ENCODE measurements at places on chromosomes 1 and 21. TPM values are rescaled to one million over a fixed set of nuclear protein-coding genes. Genes with fewer than 3 reads are reported as not detected.
A peak's percentile ranks its signal among the peaks of the same experiment; 100 is the strongest.

GRCh38 chr1:205693421-205693991 is 13.2 kb upstream of the SLC45A3 start:
- no peak overlapping the region for H3K27ac ChIP-seq
- H3K4me3 ChIP-seq, result no peak overlapping the region
- no peaks in the 10 kb centered on the region for H3K4me1 ChIP-seq
- H3K27me3 ChIP-seq, result peaks cover 8% of the 10 kb centered on the region
- DNase-seq, result no peak

Gene SF3B4
- 39.4 TPM for total RNA-seq

- no peaks in the 10 kb centered on the region for H3K36me3 ChIP-seq
- no peak for DNase-seq
- H3K4me3 ChIP-seq, result no peak overlapping the region
- no peaks in the 10 kb centered on the region for H3K4me1 ChIP-seq
- H3K27me3 ChIP-seq, result no peaks in the 10 kb centered on the region
- no peak overlapping the region for H3K27ac ChIP-seq
Observed at GRCh38 chr1:200453553-200453905, 43.7 kb upstream of the ZNF281 start.

DNA sequence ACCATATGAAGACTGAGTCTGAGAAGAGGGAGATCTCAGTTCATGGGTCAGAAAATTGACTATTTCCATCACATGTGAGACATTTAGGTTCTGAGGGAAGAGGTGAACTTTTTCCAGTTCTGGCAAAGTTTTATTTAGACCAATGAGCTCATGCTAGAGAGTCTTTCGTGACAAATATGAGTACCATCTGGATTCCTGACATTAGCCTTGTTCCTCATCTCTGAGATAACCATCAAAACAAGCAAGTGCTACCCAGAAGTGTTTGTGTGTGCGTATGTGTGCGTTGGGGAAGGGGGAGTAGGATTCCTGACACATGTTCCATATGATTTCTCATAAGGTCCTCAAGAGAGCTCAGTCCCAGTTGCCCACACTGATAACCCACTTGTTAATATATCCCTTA is 120.6 kb downstream of the FASLG start:
- no peak for DNase-seq
- H3K27ac ChIP-seq, result peak overlapping the region; percentile 26
- no peaks in the 10 kb centered on the region for H3K27me3 ChIP-seq
- H3K4me3 ChIP-seq, result no peak overlapping the region
- no peaks in the 10 kb centered on the region for H3K4me1 ChIP-seq

- H3K4me3 ChIP-seq, result peak overlapping the region; percentile 77
- no peaks in the 10 kb centered on the region for H3K27me3 ChIP-seq
- H3K36me3 ChIP-seq, result peaks cover 31% of the 10 kb centered on the region
- H3K27ac ChIP-seq, result peak overlapping the region; percentile 94
Observed at GRCh38 chr1:113905435-113905861, 322 bp downstream of the DCLRE1B start.

- no peaks in the 10 kb centered on the region for H3K27me3 ChIP-seq
- no peak overlapping the region for H3K4me3 ChIP-seq
- H3K4me1 ChIP-seq, result peaks cover 47% of the 10 kb centered on the region
- H3K36me3 ChIP-seq, result peaks cover 7% of the 10 kb centered on the region
Observed at GRCh38 chr1:19426294-19427086, 58.8 kb downstream of the CAPZB start.

DNA sequence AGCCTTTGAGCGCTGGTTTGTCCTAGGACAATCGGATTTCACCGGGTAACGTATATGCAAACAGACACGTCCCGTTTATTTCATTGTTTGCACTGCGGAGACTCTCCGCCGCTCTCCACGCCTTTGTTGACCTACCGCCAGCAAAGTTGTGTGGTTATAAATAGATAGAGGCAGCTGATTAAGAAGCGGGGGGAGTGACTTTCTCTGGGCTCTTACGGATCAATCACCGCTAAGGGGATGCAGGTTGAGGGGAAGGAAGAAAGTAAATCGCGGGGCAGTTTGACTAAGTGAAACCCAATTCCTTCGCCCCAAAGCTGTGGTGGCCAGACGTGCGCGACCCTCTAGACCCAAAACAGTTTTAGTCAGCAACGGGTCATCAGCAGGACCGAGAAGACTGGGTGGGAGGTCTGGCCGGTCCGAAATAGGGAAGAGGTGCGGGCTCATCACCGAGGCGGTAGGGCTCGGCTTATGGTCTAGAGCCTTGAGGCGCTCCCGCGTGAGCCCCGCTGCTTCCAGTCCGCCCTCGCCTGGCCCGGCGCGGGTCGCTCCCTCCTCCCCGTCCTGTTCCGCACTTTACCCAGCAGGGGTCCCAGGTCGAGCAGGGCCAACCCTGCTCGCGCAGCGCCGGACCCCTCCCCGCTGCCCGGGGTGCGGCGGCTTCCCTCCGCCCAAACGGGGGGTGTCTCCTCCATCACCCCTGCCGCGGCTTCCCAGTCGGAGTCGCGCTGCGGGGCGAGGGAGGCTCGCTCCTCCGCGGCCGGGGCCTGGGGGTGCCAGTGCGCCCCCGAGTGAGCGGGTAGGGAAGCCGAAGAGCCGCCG is 120.8 kb upstream of the RRP15 start:
- no peaks in the 10 kb centered on the region for H3K36me3 ChIP-seq
- peaks cover 73% of the 10 kb centered on the region for H3K27me3 ChIP-seq
- peaks cover 16% of the 10 kb centered on the region for H3K4me1 ChIP-seq
- DNase-seq, result peak; percentile 41
- H3K4me3 ChIP-seq, result peak overlapping the region; percentile 20

Gene DPT
- total RNA-seq, result 28.6 TPM

GRCh38 chr1:59487335-59488031 is 190.6 kb downstream of the FGGY start:
- no peak overlapping the region for H3K27ac ChIP-seq
- no peak overlapping the region for H3K4me3 ChIP-seq
- H3K4me1 ChIP-seq, result peaks cover 6% of the 10 kb centered on the region
- no peaks in the 10 kb centered on the region for H3K36me3 ChIP-seq

DNA sequence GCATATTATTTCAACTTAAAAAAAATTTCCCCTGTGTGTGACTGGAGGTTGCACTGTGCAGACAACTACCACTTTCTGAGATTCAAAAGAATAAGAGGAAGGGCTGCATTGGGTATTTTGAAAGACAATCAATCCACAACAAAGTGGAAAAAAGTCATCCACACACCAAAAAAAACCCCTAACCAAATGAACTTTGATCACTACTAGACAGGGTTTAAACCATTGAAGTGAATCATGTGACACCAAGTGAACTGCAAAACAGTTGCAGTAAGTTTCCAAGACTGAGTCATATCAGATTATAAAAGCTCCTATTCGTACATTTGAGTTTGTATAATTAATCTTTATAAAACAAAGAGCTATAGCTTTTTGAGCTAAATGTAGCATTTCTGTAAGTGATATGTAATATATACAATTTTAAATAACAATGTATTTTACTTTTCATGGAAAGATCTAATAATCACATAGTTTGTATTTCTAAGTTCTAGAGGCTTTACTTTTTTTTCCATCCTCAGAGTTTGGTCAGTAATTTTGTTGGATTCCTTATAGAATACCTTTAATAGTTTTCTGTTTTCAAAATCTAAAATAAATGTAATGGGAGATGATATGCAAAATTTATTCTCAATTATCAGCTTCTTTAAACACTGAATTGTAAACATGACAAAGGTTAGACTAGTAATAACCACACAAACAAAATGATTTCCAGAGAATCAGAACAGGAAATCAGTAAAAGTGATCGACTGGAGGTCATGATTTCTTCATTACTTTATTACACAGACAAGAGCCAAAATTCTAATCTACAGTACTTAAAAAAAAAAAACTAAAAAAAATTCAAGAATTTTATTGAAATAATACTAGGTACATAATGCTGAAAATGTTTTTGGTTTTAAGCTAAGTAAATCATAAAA is 50.5 kb upstream of the GFI1 start:
- no peaks in the 10 kb centered on the region for H3K36me3 ChIP-seq
- DNase-seq, result no peak
- no peak overlapping the region for H3K27ac ChIP-seq
- H3K4me1 ChIP-seq, result peaks cover 23% of the 10 kb centered on the region

DNA sequence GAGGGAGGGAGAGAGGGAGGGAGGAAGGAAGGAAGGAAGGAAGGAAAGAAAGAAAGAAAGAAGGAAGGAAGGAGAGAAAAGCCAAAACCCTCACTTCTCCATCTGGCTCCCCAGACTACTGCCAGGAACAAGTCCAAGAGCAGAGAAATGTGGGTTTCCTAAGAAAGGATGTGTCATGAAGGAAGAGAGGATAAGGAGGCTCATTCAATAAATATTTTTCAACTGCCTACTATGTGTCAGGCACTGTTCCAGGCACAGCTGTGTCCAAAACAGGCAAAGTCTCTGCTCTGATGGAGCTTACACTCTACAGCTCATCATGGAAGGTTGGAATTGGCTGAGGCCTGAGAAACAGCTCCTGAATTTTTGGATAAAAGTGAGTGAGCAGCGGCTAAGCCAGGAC is 42.6 kb upstream of the ATP2B4 start:
- no peak for DNase-seq
- peaks cover 7% of the 10 kb centered on the region for H3K4me1 ChIP-seq
- no peak overlapping the region for H3K27ac ChIP-seq
- no peaks in the 10 kb centered on the region for H3K27me3 ChIP-seq

Gene KLHL17
- 11.8 TPM for total RNA-seq

DNA sequence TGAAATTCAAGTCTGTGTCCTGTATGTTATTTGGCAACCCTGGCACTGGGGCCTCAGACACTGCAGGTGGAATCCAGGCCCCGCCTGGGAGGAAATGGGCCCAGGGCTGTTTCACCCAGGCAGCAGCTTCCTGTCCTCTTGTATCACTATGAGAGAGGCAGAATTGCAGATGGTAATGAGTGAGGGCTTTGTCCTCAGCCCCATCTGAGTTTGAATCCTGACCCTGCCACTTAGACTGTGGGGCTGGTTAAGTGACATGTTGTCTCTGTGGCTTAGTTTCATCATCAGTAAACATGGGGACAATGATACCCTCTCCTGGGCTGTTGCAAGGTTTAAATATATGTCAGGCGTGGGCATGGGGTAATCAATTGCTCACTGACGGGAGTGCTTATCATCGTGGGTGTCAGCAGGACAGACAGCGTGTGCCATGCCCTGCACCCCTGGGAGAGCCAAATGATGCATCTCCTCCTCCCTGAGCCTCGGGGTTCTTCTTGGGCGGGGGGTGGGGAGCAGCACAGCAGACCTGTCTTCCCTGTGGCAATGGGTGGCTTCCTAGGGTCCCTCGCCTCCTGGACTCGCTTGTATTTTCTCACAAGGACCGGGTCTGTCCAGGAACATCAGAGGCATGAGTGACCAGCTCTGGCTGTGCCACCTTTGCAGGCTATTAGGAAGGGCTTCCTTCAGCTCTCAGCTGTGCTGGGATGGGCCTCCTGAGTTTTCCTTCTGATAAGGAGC is 42.1 kb downstream of the ARHGEF10L start:
- no peak overlapping the region for H3K4me3 ChIP-seq
- no peak for DNase-seq
- no peak overlapping the region for H3K27ac ChIP-seq

DNA sequence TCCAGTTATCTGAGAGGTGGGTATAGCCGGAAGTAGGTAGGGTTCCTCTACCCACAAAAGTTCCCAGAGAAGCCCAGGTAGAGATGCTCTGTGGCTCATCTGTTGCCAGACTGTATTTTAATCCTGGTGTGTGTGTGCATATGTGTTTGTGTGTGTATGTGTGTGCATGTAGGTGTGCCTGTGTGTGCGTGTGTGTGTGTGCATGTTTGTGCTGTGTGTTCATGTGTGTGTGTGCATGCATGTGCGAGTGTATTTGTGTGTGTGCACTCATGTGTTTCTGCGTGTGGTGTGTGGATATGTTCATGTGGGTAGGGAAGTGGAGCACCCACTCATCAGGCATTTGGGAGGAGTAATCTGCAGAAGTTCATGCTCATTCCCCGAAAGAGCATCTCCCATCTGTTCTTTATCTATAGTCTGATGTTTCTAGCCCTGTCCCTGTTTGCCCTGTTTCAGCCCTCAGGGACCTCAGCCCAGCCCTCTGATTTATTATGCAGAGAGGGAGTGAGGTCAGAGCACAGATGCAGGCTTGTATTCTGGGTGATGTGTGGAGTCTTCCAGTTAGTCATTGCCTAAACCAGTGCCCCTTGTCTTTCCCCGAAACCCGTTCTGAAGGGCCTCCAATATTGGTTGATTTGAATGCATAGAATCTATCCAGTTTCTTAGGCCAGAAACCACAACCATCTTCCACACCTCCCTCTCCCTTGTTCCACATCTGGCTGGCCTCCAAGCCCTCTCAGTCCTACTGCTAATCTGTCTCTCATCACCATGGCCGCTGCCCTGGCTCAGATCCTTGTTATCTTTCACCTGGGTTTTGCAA is 69.1 kb downstream of the DISC1 start:
- peaks cover 18% of the 10 kb centered on the region for H3K4me1 ChIP-seq
- H3K27ac ChIP-seq, result no peak overlapping the region
- DNase-seq, result no peak
- no peaks in the 10 kb centered on the region for H3K27me3 ChIP-seq
- H3K4me3 ChIP-seq, result no peak overlapping the region
- H3K36me3 ChIP-seq, result peaks cover 13% of the 10 kb centered on the region

- peak overlapping the region; percentile 62 for H3K27ac ChIP-seq
- no peak overlapping the region for H3K4me3 ChIP-seq
- peaks cover 70% of the 10 kb centered on the region for H3K4me1 ChIP-seq
- peak; percentile 86 for DNase-seq
Observed at GRCh38 chr1:42931911-42932422, 26.7 kb downstream of the SLC2A1 start.

DNA sequence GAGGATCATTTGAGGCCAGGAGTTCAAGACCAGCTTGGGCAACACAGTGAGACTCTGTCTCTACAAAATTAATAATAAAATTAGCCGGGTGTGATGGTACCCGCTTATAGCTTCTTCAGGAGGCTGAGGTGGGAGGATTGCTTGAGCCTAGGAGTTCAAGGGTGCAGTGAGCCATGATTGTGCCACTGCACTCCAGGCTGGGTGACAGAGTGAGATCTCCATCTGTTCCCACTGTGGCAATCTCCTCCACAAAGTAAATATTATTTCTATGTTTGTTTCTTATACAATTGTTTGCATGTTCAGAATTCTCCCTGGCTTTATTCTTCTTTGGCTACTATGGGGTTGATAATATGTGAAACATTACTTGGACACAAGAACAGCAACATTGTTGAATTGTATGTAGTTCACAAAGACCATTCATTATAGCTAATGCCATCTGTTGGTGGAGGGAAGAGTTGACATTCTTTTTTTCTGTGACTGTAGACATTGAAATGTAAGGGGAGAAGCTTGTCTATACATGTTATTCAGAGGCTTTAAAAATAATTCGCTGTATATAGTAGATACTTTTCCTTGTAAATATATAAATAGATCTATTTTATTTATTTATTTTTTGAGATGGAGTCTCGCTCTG is 47.8 kb upstream of the SRSF10 start:
- no peaks in the 10 kb centered on the region for H3K36me3 ChIP-seq
- no peak for DNase-seq
- H3K27me3 ChIP-seq, result no peaks in the 10 kb centered on the region
- no peak overlapping the region for H3K4me3 ChIP-seq
- no peak overlapping the region for H3K27ac ChIP-seq

Gene CBS
- 18.2 TPM for total RNA-seq

Gene MAN1C1
- 15.3 TPM for total RNA-seq

- no peaks in the 10 kb centered on the region for H3K27me3 ChIP-seq
- no peak for DNase-seq
- H3K36me3 ChIP-seq, result peaks cover 78% of the 10 kb centered on the region
Observed at GRCh38 chr21:36282568-36283230, 37.3 kb upstream of the MORC3 start.

Gene CRNN
- not detected for total RNA-seq

GRCh38 chr1:205600085-205600484 is 31.7 kb downstream of the ELK4 start:
- DNase-seq, result no peak
- H3K27ac ChIP-seq, result peak overlapping the region; percentile 55
- H3K4me1 ChIP-seq, result peaks cover 13% of the 10 kb centered on the region

- no peaks in the 10 kb centered on the region for H3K27me3 ChIP-seq
- H3K4me3 ChIP-seq, result no peak overlapping the region
- H3K27ac ChIP-seq, result no peak overlapping the region
- H3K36me3 ChIP-seq, result no peaks in the 10 kb centered on the region
- no peaks in the 10 kb centered on the region for H3K4me1 ChIP-seq
Observed at GRCh38 chr1:228998179-228998578, 262.9 kb downstream of the RHOU start.

Gene RASAL2
- 27.5 TPM for total RNA-seq
